ENCODE measurements at places on chromosomes 3 and 15.
A peak's percentile ranks its signal among the peaks of the same experiment; 100 is the strongest.

- DNase-seq: peak; percentile 7
These were observed 8.6 kb downstream of the MAP3K13 start for GRCh38 chr3:185371306-185372074.

DNA sequence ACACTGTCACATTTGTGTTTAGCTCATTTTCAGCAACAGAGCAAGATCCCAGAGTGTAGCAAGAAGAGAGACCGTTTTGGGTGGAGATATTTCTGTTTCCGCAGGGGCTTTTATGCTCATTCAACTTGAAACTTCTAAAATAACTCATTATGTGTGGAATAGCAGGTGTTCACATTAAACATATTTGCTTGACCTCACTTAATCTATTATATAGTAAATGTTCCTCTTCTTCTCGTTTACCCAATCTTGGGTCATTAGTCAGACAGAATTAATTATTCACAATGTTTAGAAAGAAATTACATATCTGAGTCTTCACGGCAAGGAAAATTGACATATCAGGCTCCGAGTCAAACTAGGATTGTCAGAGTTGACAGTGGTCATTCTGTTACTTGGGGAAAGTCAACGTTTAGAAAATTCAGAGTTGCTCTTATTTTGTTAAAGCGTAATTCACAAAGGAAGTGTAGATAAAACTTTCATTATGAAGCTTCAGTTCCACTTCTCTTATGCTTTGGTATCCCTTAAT, 222.9 kb downstream of the TPRG1 start:
- DNase-seq: no peak

- no peak for DNase-seq
These were observed 593.3 kb downstream of the FHIT start for GRCh38 chr3:60657972-60658371.

DNA sequence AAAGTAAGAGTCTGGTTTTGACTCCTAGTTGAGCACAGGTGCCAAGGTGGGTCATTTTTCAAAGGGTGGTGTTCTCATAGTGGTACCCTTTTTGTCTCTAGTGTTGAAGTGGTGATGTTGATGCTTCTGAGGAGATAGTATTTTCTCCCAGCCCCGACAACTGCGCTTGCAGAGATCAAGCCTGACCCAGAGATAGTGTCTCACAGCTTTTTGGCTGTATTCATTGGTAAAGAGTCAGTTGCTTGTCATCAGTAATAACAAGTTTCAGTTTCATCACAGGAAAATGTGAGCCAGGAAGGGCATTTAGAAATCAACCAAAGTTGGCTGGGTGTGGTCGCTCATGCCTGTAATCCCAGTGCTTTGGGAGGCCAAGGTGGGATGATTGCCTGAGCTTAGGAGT, 139.3 kb downstream of the NFKBIZ start:
- no peak for DNase-seq

- DNase-seq: no peak
These were observed 25.0 kb downstream of the CTNNB1 start for GRCh38 chr3:41224120-41224806.

DNA sequence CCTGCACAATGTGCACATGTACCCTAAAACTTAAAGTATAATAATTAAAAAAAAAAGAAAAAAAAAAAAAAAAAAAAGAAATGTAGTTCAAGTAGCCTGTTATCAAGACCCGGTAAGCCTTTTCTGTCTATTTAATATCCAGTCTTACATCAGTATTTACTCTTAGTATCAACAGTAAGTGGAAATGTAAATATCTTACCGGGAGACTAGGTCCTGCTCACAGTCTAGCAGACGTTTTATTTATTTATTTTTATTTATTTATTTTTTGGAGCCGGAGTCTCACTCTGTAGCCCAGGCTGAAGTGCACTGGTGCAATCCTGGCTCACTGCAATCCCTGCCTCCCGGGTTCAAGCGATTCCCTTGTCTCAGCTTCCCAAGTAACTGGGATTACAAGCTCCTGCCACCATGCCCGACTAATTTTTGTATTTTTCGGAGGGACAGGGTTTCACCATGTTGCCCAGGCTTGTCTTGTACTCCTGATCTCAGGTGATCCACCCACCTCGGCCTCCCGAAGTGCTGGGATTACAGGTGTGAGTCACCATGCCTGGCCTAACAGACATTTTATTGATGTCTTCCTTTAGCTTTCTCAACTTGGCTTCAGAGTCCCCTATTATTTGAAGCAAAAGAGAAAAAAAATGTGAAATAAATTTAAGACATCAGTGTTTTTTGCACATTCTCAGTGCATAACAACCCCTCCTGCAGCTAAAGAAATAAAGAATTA, 19.9 kb downstream of the C2CD4B start:
- no peak for DNase-seq

GRCh38 chr3:122598151-122598550, 20.7 kb downstream of the PARP15 start:
- DNase-seq: no peak

DNA sequence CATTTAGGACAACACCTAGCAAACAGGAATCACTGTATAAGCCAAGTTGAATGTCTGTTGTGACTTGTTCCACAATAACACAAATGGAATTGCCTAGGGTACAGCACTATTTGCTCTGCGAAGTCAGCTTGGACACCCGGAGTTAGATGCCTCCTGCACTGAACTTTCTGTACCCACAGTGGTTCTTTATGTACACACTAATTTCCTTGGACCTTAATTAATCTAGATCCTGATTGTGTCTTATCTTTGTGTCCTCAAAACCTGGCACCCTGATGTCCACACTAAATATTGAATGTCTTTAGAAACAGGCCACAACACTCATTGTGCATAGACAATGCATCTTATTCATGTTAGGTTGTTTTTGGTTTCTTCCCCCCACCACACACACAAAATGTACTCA, 278.9 kb upstream of the NR2F2 start:
- no peak for DNase-seq

DNA sequence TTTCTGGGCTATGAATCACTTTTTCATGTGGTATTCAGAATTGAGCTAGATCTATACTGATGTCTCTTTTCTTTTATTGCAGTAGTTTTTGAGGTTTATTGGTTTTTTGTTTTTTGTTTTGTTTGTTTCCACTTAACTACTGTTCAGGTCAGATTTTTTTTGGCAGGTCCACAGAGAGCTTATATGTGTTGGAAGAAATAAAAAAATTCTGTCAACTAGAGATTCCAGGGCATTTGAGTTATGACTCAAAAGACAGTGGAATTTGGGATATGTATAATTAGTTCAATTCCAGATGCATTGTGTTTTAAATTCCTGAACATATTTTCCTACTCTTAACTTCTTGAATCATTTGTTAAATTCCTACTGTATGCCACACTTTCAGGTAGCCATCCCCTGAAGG, 727.2 kb downstream of the SI start:
- no peak for DNase-seq

DNA sequence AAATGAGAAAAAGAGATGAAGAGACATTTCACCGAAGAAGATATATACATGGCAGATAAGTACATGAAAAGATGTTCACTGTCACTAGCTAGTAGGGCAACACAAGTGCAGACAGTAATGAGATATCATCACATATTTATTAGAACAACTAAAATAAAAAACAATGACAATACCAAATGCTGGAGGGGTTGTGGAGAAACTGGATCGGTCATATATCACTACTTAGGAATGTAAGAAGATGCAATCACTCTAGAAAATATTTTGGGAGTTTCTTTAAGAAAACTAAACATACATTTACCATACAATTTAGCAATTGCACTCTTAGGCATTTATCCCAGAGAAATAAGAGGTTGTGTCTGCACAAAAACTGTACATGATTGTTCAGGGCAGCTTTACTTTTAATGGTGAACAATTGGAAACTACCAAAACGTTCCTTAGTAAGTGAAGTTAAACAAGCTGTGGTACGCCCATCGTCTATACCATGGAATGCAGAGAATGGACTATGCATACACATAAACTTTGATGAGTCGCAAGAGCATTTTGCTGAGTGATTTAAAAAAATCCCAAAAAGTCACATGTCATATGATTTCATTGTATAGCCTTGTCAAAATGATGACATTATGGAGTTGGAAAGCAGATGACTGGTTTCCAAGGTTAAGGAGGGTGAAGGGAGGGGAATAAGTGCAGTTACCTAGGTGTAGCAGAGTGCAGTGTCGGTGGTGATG, 149.0 kb upstream of the UBE3A start:
- no peak for DNase-seq

GRCh38 chr15:90619468-90619867, 89.7 kb downstream of the CRTC3 start:
- DNase-seq: no peak

- DNase-seq: no peak
These were observed 35.1 kb upstream of the FRMD4B start for GRCh38 chr3:69420781-69421520.

- no peak for DNase-seq
These were observed 60.9 kb downstream of the MSL2 start for GRCh38 chr3:136135039-136135802.

GRCh38 chr3:54188176-54188791, 65.9 kb downstream of the CACNA2D3 start:
- DNase-seq: peak; percentile 90

DNA sequence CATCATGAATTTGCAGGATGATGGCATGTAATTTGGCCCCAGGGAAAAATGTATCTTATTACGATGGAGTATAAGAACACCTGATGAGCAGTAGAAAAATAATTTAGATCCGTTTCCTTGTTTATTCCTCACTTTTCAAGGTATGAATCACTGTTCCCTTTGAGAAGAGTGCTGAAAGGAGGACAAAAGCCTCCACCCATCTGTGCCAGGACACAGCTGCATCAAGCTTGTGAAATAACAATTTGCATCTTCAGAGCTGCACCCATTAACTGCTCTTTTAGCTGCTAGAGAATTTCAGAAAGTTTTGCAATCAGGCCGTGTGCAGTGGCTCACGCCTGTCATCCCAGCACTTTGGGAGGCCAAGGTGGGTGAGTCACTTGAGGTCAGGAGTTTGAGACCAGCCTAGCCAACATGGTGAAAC, 9.6 kb downstream of the CLDND1 start:
- no peak for DNase-seq

DNA sequence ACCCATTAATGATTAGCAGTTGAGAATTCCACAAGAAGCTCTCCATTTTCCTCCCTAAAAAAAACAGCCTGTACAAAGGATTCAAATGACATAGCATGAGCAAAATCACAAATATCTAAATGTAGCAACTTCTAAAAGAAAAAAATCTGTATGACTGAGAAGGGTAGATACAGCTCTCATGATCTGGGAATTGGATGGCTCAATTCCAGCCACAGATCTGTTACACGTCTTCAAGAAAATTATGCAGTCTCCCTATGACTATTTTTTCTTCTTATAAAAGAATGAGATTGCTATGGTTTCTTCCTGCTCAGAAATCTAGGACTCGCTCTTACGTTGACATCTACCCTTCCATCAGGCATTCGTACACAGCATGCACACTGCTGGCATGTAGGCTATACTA, 71.5 kb downstream of the PLCH1 start:
- DNase-seq: no peak

GRCh38 chr3:85672761-85673160, 714.0 kb downstream of the CADM2 start:
- DNase-seq: no peak

- DNase-seq: no peak
These were observed 4.7 kb downstream of the ABHD6 start for GRCh38 chr3:58242340-58242739.

DNA sequence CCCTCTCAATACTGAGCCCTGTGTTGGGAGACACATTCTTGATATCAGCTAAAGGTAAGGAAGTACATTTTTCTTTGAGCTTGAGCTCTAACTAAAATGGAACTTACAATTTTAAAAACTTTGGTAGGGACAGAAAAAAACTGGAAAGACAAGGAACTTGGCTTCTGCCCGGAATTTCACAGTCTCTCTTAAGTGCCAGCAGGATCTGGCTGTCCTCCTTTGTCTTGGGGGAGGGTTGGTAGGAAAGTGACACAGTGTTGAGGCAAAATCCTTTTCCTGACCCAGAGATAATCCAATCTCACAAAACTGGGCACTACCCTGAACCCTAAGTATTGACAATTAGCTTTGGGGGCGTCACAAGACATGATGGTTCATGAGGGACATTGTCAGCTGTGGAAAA, 45.3 kb downstream of the ZPLD1 start:
- DNase-seq: peak; percentile 15

DNA sequence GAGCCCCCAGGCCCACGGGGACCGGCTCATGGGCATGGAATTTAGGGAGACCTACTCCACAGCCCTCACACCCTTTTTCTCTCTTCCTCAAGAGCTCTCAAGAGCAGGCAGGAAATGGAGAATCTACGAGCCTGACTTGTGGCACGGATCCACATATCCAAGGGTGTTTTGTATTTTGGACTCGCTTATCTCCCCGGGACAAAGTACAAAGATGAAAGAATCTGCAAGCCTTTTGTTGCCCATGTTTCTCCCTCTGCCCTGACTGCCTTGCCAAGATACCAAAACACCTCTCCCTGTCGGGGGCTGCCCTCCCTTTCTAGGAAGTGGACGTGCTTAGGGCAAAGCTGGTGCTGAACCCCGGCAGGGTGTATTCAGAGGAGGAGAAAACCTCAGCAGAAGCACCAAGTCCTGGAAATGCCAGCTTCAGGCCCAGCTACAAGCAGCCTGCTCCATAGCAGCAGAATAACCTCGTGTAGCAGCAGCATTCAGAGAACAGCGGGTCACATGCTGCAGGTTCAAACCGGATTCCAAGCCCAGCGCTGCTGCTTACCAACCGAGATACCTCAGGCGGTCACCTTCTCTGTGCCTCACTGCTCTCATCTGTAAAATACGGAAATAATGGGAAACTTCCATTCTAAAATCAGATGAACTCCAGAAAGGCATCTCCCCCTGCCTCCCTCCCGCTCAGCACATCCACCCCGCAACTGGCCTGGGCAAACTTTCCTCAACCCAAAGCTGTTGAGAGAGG, 35.2 kb downstream of the DNASE1L3 start:
- peak; percentile 33 for DNase-seq

DNA sequence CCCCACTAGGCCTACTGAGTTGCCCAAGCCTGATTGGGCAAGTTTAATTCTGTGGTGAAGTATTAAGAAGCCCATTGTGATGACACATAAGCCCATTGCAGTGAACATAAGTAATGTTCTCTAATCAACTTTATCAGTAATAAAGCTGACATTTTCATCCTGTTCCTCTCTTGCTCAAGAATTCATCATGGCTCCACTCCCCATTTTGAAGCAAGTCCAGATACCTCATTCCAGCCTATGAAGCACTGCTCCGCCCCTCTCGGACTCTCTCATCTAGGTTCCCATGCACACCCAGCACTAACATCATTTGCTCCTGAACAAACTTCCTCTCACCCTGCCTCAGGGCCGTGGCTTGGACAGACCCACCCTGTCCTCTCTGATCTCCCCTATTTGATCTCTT, 10.5 kb downstream of the SHF start:
- no peak for DNase-seq

GRCh38 chr3:160224256-160224655, 966 bp upstream of the C3orf80 start:
- peak; percentile 43 for DNase-seq

DNA sequence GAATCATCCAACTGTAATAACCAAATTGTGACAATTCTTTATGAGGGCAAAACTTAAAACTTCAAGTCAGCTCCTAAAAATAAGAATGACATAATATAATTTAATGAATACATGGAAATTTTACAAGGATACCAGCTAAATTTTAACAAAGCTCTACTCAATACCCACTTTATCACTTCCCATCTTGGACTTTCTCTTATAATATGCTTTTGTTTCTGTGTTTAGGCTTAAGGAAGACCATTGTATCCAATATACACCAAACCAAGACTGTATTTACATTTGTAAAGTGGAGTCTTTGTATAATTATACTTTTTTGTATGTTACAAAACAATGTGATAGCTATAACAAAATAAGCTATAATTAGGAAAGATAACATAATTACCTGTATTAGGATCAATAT, 16.8 kb downstream of the ATP13A3 start:
- no peak for DNase-seq

- DNase-seq: no peak
These were observed 40.6 kb downstream of the ADIPOQ start for GRCh38 chr3:186882881-186883685.
